ENCODE measurements at places on chromosomes 12 and 14.

DNA sequence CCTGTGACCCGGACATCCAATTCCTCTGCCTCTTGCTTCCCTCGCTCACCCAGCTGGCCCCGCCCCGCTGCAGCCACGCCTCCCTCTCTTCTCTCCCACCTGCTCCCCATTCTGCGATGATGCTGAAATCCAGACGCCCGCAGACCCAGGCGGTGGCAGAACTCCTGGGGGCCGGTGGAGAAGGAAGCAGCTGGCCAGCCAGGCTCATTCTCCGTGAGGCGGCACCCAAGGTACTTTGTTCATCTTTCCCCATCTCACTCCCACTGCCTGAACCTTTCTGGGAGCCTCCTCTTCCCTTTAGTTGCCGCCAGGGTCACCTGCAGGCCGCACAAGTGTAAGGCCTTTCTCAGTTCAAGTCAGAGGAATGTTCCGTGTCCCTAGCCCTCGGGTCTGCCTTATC, 35.7 kb downstream of the FOXN4 start:
- no peak for DNase-seq

DNA sequence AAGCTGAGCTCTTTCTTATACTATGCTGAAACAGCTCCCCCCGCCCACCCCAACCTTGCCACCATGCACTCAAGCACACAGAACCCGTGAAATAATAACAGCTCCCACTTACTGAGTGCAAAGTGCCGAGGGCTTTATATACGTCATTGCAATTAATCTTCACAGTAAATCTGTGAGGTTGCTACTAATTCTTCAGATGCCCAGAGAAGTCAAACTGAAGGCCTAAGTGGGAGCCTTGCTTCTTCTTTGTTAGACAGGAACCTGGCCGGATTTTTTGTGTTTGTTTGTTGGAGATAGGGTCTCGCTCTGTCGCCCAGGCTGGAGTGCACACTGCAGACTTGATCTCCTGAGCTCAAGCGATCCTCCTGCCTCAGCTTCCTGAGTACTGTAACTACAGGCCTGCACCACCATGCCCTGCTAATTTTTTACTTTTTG, 34.0 kb downstream of the VCPKMT start:
- no peak for DNase-seq

- DNase-seq: peak; percentile 68
Measured at GRCh38 chr14:105486974-105487448, 325 bp downstream of the CRIP1 start.

DNA sequence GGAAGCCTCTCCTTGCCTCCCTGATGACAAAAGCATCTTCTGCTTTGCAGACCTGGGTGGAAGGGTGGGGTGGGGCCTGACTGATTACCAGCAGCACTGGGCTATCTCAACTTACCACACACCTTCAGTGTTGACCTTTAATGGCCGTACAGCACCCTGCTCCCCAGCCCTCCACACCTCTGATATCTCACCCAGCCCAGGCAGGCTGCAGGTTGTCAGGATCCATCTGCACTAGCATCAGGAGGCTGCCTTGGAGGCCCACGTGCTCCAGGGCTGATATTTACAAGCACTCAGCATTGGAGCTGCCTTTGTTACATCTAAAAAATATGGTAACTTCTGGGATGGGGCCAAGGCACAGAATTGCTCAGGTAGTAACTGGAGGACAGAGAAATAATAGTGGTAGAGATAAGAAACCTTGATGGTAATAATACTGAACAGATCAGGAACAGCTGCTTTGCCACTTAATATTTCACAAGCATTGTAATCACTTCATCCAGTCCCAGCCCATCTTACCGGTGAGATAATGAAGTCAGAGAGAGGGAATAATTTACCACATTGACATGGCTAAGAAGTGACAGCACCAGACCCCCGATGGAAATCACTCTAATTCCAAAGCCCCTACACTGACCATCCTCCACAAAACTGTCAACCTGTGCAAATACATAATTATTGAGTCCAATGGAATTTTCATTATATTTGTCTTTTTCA, 125.2 kb upstream of the RFLNA start:
- DNase-seq: no peak

- no peak for DNase-seq
Measured at GRCh38 chr12:120457133-120457532, 10.9 kb downstream of the GATC start.

- DNase-seq: no peak
Measured at GRCh38 chr12:92506460-92506859, 196.3 kb upstream of the PLEKHG7 start.

DNA sequence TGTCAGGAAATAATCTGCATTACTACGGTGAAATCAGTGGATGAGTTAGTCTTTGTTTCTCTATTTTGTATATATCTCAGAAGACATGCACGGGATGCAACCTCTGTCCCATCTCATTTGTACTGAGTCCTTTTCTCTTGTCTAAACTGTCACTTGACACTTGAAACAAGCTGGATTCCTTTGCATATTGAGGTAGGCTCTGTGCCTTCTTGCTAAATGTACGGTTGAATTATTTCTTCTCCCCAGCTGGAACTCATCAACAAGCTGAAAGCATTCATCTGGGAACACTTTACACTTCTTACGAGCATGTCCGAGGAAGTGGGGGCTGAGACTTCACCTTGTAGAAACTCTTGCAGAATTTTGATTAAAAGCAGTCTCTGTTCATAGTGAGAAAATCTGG, 119.5 kb downstream of the VEZT start:
- DNase-seq: no peak

DNA sequence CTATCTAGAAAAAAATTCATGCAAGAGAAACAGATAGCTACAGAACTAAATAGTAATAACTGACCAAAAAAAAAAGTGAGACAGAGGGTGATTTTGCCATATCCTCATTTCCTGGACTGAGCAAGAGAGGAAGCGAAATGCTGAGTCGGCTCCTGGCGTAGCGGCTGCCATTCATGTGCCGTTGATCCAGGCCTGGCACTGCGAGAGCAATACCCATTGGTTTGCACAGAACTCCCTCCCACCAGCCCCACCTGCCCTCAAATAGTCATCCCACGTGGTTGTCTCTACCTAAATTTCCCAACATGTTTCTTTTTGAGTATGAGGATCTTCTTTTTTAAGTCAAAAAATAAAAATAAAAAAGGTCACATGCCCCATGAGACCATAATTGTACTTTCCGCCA, 9.4 kb upstream of the WNT5B start:
- no peak for DNase-seq

DNA sequence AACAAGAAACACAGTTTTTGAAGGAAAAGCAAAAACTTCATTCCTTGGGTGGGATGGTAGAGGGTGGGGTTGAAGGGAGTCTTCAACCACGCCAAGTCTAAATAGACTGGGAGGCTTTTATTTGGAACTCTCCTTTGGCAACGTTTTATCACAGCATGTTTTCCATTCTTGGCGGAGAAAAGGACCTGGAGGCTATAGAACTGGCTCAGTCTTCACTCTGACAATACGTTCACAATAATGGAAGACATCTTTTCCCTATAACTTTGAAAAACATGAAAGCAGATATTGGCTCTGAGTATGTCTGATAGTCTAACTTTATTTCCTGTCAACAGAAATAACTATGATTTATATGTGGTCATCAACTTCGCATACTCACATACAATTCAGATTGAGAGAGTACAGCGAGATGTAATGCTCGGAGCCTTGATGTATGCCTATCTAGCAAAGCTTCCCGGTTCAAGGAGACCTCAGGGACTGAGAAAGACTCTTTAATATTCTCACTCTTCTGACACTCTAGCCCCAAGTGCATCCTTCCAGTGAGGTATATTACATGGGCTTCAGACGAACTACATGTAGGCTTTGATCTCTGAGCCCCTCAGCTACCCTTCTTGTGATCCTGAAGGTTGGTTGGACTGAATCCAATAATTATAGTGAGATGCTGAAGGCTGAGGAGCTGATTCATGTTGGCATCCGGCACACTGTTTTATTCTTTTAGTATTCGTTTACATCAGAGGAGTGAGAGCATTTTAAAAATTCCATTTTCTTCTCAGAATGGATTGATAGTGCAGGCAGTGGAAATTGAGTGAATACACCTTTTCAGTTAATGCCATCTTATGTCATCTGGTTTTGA, 14.0 kb downstream of the TMEM30B start:
- no peak for DNase-seq

- DNase-seq: no peak
Measured at GRCh38 chr14:70804556-70805162, 4.7 kb downstream of the MAP3K9 start.

DNA sequence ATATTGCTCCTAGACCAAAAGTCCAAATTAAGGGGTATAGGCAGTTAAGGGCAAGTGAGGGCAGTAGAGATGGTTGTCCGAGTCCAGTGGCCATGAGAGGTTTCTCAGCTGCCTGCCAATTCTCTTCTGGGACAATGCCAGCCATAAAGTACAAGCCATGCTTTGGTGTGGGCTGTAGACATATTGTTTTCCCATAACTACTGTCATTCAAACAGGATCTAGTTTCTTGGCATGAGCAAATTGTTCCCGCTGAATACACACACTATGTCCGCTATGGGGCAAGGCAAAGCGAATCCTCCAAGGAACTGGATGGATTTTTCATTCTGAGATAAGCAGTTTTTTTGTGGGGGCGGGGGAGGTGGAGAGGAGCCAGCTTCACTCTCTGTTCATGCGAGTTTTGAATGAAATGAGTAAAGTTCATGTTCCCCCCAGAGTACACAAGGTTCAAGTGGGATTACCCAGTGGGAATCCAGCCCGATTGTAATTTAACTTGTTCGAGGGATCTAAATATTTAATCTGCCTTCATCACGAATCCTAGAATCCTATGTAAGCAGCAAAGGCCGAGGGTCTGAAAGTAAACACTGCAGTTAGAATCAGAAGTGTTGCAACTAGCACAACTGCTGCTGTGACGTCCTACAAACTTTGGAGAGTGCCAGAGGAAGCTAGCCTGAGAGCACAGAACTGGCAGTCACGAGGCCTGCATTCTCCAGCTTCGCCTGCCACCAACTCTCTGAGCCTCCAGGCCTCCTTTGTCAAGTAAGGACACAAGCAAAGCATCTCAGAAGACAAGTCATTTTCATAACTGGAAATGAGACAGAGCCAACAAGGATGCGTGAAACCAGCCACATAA, 137.0 kb downstream of the CRADD start:
- DNase-seq: no peak

- no peak for DNase-seq
Measured at GRCh38 chr14:21882226-21882625, 208.6 kb upstream of the OR4E1 start.

- no peak for DNase-seq
Measured at GRCh38 chr12:68743356-68743755, 2.6 kb upstream of the SLC35E3 start.

DNA sequence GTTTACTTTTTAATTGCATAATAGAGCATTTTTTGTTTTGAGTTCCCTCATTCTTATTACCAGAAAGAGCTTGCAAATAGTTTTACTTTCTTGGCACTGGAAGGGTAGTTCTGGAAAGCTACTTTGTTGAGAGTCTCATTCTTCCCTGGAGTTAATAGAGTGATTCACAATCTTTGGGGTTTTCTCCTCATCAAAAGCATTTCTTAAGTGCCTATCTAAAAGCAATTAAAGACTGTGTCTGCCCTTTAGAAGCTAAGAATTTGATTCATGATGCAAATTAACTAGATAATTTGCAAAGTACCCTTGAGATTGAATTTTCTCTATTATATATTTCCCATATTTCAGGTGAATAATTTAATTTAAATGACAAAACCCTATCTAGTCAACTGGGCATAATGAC, 8.1 kb upstream of the BMAL2 start:
- DNase-seq: no peak

- no peak for DNase-seq
Measured at GRCh38 chr12:54135621-54136350, 53.0 kb downstream of the SMUG1 start.

All from T-helper 2 cell (primary cell).